Left ventricle myocardium inferior (tissue), 1 donor: ENCODE measurements at places on chromosomes 1 and 21.

GRCh38 chr1:98121646-98122045 is 200.8 kb upstream of the DPYD start:
- no peak for DNase-seq

DNA sequence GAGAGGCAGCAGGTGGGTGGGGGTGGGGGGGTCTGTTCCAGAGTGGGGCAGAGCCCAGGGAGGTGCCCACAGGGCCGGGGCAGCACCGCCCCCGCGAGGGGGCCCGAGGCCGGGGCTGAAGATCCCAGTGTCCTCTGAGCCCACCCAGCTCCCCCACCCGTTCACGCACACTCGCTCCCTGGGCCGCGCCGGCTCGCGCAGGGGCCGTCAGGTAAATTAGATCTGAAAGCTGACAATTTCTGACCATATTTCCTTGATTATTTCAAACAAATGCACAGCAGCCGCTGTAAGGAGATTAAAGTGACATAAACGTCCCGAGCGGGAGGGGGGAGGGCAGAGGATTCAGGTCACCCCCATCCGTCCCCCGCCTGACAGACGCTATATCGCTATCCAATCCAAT is 118.0 kb downstream of the CASZ1 start:
- no peak for DNase-seq

GRCh38 chr1:174884038-174884437 is 115.7 kb upstream of the CACYBP start:
- DNase-seq: no peak

DNA sequence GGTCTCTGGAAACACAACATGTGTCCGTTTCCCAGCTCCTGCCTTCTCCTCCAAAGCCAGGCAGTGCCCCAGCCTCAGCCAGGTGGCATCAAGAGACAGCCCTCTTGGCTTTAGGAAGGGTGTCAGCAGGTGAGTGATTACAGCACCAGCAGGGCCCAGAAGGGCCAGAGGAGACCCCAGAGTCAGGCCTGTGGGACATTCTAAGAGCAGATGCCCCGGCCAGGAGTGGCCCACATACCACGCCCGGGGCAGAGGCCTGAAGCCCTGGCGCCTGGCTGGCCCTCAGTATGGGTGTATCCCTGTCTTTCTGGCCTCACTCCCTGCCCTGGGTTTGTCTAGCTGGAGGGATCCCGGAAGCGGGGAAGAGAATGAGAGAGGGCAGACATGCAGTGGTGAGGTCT is 109.2 kb downstream of the CASZ1 start:
- no peak for DNase-seq

- DNase-seq: no peak
Observed at GRCh38 chr1:210684466-210685294, 356.0 kb downstream of the HHAT start.

GRCh38 chr1:191634801-191635508 is 523.3 kb upstream of the RGS18 start:
- DNase-seq: no peak

GRCh38 chr1:147882535-147882934 is 20.1 kb upstream of the GJA8 start:
- DNase-seq: no peak

DNA sequence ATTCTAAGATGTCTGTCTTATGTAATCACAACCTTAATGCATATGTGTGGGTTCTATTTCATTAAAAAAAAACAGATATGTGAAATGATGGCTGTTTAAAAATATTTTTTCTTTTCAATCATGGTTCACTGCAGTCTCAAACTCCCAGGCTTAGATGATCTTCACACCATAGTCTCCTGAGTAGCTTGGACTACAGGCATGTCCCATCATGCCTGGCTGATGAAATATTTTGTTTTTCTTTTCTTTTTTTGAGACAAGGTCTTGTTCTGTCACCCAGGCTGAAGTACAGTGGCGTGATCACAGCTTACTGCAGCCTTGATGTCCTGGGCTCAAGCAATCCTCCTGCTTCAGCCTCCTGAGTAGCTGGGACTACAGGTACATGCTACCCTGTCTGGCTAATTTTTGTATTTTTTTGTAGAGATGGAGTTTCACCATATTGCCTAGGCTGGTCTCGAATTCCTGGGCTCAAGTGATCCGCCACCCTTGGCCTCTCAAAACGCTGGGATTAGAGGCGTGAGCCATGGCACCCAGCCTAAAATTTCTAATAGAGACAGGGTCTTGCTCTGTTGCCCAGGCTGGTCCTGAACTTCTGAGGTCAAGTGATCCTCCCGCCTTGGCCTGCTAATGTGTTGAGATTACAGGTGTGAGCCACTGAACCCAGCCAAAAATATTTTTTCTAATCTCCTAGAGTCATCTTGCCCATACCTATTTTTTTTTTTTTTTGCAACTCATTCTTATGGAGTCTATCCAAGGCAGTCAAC is 67.6 kb downstream of the GIPC2 start:
- no peak for DNase-seq

DNA sequence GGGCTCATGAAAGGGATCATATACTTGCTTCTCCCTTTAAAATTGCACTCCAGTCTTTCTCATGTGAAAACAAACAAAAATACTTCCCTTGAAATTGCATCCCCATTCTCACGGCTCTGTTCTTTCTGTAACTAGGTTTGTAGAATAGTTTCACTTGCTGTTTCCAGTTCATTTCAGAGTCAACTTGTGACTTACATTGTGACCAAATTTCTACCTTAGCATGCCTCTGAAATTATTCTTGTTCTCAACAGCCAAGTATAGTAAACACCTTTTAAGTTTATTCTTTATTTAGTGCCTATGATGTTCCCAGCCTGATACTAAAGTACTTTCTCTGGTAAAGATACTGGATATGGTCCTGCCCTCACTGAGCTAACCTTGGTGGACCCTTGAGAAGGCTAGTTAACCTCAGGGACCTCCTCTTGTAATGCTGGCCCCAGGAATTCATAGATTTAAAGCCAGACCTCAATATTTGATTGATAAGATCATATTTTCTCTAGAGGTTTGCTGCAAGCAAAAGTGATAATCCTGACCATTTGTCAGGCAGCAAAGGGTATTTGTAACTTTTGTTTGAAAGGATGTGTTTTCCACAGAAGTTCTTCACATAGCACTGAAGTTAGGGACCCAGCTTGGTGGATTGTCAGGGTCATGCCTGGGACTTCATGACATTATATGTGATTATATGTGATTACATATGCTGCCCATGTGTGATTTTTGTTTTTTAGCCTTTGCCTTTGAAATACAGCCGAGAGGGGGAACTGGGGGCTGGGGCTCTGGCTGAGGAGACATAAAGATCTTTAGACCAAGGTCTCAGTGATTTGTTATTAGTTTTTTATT is 29.6 kb downstream of the VANGL2 start:
- no peak for DNase-seq

GRCh38 chr1:179103999-179104398 is 22.1 kb downstream of the TOR3A start:
- DNase-seq: no peak

DNA sequence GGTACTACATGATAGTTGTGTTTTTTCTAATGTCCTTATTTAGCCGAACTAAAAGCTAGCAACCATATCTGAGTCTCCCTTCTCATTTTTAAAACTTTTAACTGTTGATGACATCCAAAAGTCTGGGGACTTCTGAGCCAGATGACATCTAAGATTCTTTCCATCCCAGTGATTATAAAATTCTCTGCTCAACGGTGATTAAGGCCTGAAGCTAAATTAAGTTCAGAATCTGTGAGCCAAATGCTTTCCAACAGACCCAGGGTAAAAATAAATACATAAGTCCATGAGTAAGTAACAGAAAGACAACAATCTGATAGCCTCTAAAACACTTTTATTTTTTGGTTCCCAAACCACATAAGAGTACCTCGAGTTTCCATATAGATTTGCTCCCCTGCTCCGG is 13.1 kb upstream of the PTP4A2 start:
- no peak for DNase-seq

- DNase-seq: no peak
Observed at GRCh38 chr1:101816262-101816661, 180.5 kb downstream of the OLFM3 start.

DNA sequence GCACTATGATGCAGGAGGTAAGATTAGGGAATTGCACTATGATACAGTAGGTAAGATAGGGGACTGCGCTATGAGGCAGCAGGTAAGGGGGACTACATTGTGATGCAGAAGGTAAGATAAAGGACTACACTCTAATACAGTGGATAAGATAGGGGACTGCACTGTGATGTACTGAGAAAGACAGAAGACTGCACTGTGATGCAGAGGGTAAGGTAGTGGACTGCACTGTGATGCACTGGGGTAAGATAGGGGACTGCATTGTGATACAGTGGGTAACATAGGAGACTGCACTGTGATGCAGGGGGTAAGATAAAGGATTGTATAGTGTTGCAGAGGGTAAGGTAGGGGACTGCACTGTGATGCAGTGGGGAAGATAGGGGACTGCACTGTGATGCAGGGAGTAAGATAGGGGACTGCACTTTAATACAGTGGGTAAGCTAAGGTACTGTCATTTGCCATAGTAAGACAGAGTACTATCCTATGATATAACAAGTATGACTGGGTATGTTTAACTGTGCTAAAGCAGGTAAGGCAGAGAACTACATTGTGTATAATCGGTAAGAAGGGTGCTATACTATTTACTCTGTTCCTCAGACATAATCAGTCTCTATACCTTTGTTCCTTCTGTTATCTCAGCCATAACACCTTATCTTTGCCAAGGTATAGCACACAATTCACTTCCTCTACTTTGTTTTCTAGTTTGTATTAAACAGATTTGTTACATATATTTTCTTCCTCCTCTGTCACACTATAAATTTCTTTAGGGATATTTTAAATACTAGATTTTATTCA is 208.5 kb downstream of the BARHL2 start:
- no peak for DNase-seq

DNA sequence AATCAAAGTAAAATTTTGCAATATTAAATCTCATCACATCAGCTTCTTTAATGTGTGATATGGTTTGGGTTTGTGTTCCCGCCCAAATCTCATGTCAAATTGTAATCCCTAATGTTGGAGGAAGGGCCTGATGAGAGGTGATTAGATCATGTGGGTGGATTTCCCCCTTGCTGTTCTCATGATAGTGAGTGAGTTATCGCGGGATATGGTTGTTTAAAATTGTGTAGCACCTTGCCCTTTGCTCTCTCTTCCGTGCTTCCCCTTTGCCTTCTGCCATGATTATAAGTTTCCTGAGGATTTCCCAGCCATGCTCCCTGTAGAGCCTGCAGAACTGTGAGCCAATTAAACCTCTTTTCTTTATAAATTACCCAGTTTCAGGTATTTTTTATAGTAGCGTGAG is 131.9 kb downstream of the ZNF326 start:
- no peak for DNase-seq
